Activated T-cell treated with anti-CD3 and anti-CD28 coated beads, Interleukin-2, amount 50 U/mL, for 4 hours (primary cell): ENCODE measurements at places on chromosomes 7 and 10. TPM values are rescaled to one million over a fixed set of nuclear protein-coding genes. Genes with fewer than 3 reads are reported as not detected.

- no peak for DNase-seq
Observed at GRCh38 chr7:46534664-46535588, 613.9 kb upstream of the IGFBP3 start.

DNA sequence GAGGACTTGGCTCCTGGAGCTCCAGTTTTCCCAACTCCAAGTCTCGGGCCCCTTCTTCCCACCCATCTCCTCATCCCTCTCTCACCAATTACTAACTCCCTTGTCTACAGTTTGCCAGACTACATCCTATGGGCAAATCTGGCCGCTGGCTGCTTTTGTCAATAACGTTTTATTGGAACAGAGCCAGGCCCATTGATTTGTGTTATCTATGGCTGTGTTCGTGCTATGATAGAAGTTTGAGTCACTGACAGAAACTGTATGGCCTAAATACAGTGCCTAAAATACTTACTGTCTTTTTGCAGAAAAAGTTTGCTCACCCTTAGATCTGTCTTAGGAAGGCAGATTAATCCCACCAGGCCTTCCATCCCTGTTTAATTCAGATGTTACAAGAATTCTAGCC lies 71.3 kb downstream of the PIP4K2A start:
- DNase-seq, result no peak

DOCK1 gene
- 0.11 TPM for total RNA-seq

CNPY1 gene
- total RNA-seq, result not detected

FEZF1 gene
- not detected for total RNA-seq

IFT22 gene
- total RNA-seq, result 7.7 TPM

- no peak for DNase-seq
Observed at GRCh38 chr7:99406557-99406956, 1.8 kb downstream of the PDAP1 start.

DNA sequence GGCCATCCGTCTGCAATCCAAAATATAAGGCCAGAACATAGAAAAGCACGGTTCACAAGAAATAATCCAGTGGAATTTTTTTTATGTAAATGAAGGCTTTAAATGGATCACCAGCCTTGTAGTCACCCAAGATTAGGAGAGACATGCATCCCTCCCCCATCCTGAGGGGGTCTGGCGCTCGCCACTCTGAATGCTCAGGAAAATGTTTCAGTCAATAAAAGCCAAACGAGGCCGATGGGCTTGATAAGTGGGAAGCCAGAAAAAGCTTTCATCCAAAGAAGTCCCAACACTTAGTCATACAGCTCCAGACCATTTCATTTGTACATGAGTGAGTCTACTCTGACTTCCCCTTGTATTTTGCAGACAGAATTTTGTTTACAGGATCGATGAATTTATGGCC lies 631.8 kb downstream of the GRID1 start:
- DNase-seq, result no peak

GRCh38 chr7:26865094-26865388 lies 651 bp upstream of the SKAP2 start:
- no peak for DNase-seq

- DNase-seq, result no peak
Observed at GRCh38 chr10:132117146-132117545, 51.4 kb downstream of the JAKMIP3 start.

DNA sequence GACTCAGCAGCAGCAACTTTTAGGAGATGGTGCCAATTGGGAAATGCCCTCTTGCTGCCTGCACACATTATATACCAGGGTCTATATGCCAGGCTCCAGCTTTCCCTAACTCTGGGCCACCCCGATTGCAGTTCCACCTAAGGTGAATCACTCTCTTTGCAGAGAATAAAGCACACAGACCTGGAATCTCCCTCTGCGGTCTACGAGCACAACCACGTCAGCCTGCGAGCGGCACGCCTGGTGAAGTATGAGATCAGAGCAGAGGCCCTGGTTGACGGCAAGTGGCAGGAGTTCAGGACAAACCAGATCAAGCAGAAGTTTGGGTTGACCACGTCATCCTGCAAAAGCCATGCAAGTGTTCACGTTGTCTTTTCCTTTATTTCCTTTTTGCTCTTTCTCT lies 38.2 kb upstream of the PLEKHA1 start:
- no peak for DNase-seq

DNA sequence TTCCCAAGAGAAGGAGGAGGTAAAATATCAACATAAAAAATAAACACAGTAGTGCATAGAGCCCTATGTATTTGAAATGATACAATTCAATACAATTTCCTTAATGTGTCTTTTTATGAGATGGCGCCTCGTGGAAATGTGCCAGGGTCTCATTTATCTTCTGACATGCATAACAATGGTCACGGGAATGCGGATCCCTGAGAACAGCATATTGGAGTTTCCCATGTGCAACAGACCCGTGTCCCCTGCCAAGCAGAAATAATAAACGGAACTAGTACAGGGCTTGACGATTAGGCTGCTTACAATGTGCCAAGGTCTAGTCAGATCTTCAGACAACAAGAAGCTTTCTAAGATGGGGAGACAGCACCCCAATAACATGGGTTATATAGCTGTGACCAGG lies 217.9 kb downstream of the ARHGAP21 start:
- DNase-seq, result no peak

DNA sequence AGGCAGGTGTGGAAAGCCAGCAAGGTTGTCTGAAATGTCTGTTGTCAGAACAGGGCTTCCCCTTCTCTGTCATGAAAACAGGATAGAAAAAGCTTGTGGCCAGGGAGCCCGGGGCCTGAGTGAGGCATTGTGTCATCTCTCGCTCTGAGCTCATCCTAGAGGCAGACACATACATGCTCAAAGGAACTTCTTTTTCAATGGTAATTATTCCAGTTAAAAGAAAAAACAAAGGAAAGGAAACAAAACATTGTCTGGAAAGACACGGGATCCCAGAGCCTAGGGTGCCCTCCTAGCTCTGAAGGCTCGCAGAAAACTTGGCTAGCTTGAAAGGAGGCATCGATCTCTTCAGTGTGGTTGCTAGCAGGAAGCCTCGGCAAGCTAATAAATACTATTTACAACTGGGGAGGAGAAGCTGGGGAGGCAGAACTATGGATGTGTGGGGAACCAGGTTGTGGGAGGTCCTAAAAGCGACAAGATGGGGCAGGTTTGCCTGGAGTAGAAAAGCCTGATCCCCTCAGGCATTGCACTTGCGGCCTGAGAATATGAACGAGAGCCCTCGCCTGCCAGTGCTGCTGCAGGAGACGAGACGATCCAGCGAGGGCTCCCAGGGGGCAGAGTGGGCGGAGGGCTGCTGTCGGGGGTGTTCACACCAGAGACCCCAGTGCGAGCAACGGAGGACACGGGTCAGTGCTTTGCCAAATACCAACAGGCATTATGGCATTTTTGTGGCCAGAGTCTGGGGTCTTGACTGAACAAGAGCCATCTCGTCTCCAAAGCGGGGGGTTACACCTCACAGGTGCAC lies 32.8 kb upstream of the DGKI start:
- DNase-seq, result no peak

GRCh38 chr10:110239892-110240291 lies 32.5 kb downstream of the MXI1 start:
- DNase-seq, result no peak

DNA sequence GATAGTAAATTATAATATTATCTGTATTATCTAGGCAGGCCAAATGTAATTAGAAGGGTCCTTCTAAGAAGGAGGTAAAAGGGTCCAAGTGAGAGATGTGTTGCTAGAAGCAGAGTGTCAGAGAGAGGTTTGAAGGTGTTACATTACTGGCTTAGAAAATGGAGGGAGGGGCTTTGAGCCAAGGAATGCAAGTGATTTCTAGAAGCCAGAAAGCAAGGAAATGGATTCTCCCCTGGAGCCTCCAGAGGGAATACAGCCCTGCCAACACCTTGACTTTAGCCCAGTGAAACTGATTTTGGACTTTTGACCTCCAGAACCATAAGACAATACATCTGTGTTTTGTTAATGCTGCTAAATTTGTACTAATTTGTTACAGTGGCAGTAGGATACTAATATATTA lies 97.9 kb upstream of the IL6 start:
- no peak for DNase-seq

- no peak for DNase-seq
Observed at GRCh38 chr7:4687956-4688355, 5.9 kb downstream of the FOXK1 start.

CLCN1 gene
- total RNA-seq, result not detected

DNA sequence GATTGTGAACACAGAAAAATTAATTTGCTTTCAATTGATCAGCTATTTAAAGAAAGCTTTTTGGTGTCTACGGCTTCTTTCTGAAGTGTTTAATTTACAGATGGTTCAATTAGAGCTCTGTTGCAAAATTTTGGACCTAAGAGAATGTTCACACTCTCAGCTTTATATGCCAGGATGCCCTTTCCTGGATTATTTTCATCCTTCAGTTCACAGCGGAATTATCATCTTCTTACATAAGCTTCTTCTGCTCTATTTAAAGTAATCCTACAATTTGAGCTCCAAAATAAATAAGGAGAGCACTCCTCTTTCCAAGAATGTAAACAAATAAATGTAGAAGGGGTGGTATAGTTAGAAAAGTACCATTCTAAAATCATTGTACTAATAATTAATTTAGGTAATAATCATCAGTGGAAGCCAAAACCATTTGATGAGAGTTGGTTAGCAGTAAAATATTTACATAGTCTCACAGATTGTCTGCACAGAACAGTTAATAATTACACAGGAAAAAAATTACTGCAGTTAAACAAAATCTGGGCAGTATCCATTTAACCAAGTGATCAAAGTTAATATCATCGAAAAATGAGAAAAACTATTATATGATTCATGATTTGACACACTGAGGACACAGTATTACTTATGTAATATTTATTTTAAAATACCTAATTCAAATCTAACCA lies 298.0 kb upstream of the TMEM229A start:
- DNase-seq, result no peak

DNA sequence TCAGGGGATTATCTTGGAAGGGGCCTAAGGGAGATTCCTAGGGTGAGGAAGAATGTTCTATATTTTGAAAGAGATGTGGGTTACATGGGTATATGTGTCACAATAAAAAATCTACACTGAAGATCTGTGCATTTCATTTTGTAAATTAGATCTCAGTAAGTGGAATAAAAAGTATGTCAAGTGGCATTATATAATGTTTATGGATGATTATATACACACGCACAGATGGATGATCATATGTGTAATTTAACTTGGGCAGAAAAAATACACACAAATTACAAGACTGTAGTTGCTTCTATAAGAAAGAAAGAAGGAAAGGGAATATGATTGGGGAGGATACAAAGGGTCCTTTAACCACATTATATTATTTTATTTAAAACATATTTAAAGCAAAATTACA lies 18.5 kb downstream of the ASZ1 start:
- no peak for DNase-seq

ABCA13 gene
- total RNA-seq, result not detected

- DNase-seq, result no peak
Observed at GRCh38 chr7:135467207-135467711, 42.6 kb downstream of the CNOT4 start.

- DNase-seq, result no peak
Observed at GRCh38 chr7:133060004-133060403, 21.9 kb downstream of the CHCHD3 start.

DNA sequence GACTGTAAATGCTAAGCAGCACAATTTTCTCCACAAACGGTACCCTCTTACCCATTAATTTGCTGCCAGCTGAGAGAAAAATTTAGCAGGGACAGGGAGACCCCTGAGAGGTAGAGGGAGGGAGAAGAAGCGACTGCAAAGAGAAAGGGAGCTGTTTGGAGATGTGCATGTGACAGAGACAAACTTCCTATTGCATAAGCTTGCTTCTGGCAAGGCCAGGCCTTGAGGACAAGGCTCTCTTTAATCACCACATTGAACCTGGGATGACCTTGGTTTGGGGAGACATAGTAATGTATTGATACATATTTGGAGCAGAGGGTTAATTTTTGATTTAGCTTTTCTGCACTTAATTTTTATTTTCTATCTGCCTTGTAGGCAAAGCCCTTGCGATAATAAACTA lies 31.1 kb upstream of the HIBADH start:
- no peak for DNase-seq

GRCh38 chr7:100095704-100096103 lies 5.5 kb downstream of the MCM7 start:
- DNase-seq, result no peak

LBX1 gene
- not detected for total RNA-seq

GRCh38 chr10:1968257-1969033 lies 231.1 kb upstream of the ADARB2 start:
- no peak for DNase-seq

- DNase-seq, result no peak
Observed at GRCh38 chr7:78055001-78055573, 256.5 kb downstream of the PHTF2 start.

- no peak for DNase-seq
Observed at GRCh38 chr10:88386204-88386788, 196.8 kb downstream of the RNLS start.

GRCh38 chr10:79331709-79332108 lies 15.6 kb upstream of the PPIF start:
- peak; percentile 67 for DNase-seq

GRCh38 chr10:91409069-91409868 lies 875 bp upstream of the HECTD2 start:
- peak; percentile 10 for DNase-seq

GRCh38 chr7:44846816-44847508 lies 925 bp downstream of the H2AZ2 start:
- no peak for DNase-seq

DNA sequence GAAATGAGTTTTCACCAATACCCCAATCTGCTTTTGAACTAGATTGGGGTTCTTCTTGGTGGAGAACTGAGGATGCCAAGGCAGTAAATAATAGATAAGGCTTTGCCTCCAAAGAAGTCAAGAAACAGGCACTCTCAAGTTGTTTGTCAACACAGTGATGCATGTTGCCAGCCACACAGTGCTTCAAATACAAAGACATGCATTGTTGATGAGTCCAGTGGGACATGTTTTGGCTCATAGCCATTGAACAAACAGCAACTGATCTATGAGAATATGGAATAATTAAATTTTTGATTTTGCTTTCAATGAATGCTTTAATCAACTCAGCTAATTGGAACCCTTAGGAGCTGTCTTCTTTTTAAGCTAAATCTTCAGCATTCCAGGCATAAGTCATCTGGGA lies 346.4 kb downstream of the THSD7A start:
- no peak for DNase-seq

CHCHD3 gene
- 101 TPM for total RNA-seq

DNA sequence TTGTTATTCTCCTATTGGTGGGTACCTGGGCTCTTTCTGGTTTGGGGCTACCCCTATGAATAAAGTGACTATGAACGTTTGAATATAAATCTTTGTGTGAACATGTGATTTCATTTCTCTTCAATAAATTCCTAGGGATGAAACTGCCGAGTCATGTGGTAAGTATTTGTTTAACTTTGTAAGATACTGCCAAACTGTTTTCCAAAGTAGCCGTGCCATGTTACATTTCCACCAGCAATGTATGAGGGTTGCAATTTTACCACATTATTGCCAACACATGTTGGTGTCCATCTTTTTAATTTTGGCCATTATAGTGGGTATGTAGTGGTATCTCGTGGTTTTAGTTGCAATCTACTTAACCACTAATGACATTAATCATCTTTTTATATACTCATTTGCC lies 94.7 kb downstream of the ZNRF2 start:
- DNase-seq, result no peak

DNA sequence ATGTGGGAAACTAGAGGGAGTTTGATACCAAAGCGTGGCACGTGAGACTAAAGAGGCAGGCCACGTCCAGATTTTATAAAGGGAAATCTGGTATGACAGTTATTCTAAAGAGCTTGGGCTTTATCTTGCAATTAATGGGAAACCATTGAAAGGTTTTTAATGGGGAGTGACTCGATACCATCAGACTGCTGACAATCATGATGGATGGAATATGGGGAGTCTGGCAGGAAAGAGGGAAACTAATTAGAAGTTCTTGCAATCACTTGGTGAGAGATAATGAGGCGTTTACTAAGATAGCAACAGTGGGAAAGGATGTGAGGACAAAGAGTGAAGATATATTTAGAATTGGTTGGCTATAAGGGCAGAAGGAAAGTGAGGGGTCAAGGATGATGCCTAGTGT lies 94.0 kb downstream of the MBL2 start:
- DNase-seq, result no peak
